ENCODE measurements at places on chromosomes 5 and 9.

DNA sequence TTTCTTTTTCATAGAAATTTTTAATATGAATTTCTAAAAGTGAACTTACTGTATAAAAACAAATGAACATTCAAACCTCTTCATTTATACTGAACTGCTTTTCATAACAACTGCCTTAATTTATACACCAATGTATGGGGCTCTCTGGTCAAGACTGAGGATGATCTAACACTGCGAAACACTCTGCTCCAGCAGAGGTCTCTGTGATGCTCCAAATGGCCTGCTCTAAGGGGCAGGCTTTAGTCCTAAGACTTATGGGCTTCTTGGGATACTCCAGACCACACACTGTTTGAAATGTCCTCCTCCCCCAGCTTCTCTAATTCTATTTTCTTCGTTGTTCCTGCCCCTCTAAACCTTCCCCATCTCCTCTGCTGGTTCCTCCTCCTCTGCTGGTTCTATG lies 58.5 kb downstream of the LIFR start:
- no peak for DNase-seq

DNA sequence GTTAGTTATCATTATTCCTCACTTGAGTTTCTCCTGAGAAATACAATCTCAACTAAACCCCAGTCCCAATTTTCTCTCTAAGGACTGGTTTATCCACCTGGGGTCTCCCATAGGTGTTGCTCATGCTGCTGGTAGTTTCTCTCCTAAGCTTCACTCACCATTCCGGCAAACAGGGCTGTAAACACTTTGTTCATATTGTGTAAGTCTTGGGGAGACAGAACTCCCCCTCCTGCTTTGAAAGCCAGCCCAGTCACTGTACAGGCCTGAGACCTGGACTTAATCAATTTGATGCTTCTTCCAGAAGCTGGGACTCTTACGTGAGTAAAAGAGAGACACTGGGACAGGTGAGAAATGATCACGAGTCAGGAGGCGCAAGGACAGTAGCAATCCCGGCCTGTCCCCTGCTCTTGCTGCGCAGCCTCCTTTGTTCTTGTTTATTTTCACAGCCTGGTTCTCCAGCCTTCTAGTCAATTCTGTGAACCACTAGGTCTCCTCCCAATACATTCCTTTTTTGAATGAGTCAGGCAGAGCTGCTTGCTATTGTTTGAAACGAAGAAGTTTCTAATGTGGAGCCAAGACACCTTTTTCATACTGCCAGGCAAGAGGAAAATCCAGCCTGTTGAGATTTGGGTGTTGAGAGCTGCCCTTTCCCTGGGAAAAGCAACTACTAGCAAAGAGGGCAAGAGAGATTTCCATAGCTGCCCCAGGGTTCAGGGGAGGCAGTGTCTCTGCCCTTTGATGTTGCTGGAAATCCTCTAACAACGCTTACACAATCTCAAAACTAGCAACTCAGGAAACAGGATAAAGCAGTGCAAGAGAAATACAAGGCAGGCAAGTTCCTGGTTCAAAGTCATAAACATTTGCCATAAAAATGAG lies 9.2 kb upstream of the SHROOM1 start:
- DNase-seq: no peak

GRCh38 chr5:177310757-177311391 lies 824 bp downstream of the MXD3 start:
- no peak for DNase-seq

DNA sequence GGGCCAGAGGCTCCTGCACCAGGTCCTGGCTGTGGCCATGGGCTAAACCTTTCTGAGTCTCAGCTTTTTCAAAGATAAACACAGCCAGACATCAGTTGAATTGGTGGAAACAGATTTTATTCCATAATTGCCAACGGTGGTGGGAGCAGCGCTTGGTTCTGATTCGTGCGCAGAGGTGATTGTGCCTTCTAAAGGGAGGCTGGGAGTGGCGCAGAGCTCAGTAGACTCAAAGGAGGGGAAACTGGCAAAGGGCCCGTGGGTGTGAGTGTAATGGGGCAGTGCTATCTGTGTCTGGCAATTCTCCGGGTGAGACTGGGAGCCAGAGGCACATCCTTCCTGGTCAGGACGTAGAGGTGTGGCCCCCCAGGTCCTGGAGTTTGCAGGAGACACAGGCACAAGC lies 169.4 kb upstream of the PPP1R26 start:
- no peak for DNase-seq

- no peak for DNase-seq
Observed at GRCh38 chr5:173679909-173680630, 63.6 kb upstream of the BOD1 start.

- DNase-seq: no peak
Observed at GRCh38 chr9:93549611-93550010, 26.8 kb upstream of the PHF2 start.

DNA sequence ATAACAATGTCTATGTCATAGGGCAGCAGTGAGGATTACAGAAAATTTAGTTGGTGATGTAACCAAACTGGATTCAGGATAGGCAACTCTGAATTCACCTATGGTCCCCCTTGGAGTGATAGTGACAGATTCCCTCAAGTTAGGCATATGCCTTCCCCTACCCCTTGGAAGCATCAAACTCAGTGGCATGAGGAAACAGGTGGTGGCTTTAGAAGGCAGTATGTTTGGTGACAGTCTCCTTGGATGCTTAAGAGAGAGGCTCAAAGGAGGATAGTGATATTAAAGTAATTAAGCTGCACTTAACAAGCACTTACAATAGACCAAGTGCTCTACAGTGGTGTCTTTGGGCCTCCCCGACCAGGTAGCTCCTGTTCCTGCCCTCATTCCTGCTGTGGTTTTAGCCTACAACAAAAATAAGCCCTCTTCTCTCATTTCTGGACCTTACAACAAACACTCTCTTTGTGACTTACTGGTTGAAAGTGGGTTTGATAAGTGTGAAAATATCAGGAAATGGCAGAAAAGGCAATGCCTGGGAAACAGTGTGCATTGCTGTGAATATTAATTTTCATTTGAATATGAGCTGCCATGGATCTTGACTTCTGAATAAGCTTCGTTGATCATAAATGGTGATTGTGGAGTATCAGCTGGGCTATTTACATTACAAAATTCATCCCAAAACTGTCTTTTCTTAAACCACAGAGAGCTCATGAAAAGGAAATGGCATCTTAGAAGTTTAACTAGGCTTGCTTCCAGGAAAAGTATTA lies 29.2 kb downstream of the NR4A3 start:
- no peak for DNase-seq

GRCh38 chr9:107778661-107779060 lies 289.1 kb upstream of the KLF4 start:
- no peak for DNase-seq

DNA sequence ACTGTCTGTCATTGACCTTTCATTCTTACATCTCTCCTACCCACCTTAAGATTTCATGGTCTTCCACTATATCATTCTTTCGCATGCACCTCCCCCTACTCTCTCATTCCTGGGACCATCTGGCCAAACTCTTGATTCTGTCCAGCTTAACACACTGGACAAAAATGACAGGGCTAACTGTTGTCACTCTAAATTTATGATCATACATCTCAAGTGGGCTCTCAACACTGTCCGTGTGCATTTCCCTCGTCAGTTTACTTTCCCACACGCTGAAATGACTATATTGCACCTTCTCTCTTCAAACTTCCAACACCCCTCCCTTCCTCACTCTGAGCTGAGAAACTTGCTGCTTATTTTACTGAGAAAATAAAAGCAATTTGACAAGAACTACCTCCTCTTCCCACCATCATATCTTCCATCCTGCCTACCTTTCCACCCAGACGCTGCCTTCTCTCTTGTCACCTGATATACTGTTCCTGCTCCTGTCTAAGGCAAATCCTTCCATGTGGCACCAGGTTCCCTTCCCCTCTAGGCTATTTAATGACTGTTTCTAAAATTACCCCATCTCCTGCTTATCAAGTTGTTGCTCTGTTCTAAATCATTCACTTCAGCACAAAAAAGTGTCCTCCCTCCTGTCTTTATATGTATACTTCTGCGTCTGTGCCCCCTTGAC lies 8.1 kb upstream of the KLF9 start:
- no peak for DNase-seq

DNA sequence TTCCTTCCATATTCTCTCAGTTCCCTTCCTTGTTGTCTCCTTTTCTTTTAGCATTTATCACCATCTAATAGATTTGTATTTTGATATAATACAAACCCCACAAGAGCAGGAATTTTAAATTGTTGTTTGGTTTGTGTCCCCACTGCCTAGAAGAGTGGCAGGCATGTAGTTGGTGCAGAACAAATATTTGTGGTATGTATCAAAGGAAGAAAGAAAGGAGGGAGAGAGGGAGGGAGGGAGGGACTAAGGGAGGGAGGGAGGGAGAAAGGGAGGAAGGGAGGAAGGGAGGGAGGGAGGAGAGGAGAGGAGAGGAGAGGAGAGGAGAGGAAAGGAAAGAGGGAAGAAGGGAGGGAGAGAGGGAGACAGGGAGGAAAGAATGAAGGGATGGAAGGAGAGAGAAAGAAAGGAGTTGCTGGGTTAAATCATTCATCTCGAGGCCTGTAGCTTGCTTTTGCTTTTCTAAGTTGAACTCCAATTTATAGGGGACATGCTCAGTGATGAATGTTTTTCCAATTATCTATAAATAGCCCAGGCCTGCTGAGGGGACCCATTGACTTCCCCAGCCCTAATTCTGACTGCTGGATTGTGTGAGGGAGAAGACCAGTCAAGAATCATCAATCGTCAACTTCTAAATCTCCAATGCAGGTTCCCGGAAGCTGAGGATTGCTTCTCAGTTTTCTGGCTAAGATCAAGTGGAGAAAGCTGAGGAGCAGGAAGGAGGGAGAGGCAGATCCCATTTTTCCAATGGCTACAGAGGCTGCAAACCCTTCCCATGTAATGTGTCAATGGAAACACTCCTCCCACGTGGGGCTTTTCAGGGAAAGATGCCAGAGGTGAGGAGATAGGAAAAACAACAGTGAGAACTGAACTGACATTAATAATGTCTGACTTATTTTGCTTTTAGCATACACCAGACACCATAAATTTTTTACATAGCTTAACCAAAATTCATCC lies 320.7 kb downstream of the ASTN2 start:
- DNase-seq: no peak

DNA sequence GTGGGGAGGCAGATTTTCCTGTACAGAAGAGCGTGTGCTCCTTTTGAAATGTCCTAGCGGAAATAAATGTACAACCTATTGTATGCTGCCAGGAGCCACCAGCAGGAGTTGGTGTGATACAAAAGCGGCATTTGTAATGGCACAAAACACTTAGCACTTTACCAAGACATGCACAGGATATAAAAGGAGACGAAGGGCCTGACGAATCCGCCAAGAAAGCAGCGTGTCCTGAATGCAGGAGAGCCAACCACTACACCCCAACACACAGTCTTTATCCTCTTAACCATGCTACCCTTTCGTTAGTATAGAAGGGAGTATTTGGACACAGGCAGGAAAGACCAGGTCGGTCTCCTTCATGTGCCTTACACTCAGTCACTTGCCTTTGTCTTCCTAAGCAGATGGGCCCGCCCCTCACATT lies 218.1 kb downstream of the TRIM32 start:
- no peak for DNase-seq

DNA sequence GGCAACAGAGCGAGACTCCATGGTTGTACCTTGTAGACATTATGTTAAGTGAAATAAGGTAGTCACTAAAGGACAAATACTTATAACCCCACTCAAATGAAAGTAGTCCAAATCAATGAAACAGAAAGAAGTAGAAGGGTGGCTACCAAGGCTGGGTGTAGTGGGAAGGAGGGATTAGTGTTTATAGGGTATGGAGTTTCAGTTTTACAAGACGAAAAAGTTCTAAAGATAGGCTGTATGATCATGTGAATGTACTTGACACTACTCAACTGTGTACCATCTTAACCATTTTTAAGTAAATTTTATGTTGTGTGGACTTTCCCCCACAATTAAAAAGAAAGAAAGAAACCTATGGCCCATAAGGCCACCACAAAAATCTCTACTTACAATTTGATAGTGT lies 32.2 kb downstream of the ALDH7A1 start:
- DNase-seq: no peak

GRCh38 chr9:18488886-18489285 lies 14.9 kb downstream of the ADAMTSL1 start:
- no peak for DNase-seq

DNA sequence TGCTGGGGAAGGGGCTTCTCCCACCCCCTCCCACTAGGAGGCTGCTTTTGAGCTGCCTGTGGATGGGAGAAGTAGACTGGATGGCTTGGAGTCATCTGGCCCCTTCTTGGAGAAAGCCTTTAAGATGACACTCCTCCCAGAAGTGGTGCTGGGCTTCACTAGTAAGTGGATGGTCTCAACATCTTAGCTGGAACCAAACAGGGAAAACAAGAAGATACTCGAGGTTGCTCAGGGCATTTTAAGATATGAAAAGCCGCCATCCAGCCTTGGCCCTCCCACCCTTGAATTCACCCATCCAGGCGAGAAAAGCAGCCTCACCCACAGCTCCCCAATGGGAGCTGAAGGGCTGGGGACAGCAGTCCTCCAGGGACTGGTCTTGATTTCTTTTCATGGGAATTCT lies 7.8 kb upstream of the SMIM32 start:
- DNase-seq: no peak

DNA sequence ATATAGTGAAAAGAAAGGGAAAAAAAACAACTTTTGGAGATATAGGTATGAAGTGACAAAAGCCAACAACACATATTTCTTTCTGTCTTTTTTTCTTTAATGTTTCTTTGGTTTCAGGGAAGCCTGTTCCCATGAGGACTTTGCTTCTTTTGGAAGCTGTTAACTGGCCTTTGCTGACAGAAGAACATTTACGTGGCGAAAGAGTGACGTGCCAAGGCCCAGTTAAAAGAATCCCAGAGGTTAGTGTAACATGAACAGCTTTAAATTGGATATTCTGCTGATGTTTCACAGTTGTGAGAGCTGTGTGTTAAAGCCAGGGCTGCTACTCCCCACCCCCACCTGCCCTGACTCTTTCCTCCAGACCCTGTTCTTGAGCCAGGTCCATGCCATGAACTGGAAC lies 275.9 kb downstream of the CRB2 start:
- no peak for DNase-seq

- DNase-seq: no peak
Observed at GRCh38 chr5:40367255-40367654, 312.5 kb upstream of the PTGER4 start.

- DNase-seq: no peak
Observed at GRCh38 chr5:33649549-33650482, 209.1 kb downstream of the TARS1 start.

- no peak for DNase-seq
Observed at GRCh38 chr5:83714810-83715209, 5.8 kb downstream of the HAPLN1 start.

DNA sequence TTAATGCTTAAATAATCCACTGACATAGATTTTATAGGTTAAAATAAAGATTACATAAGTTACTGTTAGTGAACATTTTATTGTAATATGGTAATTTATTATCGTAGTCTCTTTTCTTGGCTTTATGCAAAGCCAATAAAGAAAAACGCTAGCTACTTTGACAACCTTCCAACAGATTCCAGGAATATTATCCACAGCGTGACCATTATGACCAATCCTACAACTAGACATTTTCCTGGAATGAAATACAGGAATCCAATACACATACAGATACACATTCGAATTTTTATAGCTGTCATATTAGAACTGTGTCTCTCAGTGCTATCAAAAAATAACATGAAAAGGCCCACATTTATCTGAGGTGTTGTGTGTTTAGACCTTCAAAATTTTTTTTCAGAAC lies 13.1 kb downstream of the RPS23 start:
- DNase-seq: no peak

All from effector memory CD4-positive, alpha-beta T cell (primary cell).